ENCODE measurements at places on chromosomes 2 and 18. TPM values are rescaled to one million over a fixed set of nuclear protein-coding genes. Genes with fewer than 3 reads are reported as not detected.

The ALK gene
- under 0.01 TPM for total RNA-seq

The COPS8 gene
- 91.2 TPM for total RNA-seq

GRCh38 chr2:149187057-149187456, 143.3 kb upstream of the LYPD6 start:
- DNase-seq: no peak

DNA sequence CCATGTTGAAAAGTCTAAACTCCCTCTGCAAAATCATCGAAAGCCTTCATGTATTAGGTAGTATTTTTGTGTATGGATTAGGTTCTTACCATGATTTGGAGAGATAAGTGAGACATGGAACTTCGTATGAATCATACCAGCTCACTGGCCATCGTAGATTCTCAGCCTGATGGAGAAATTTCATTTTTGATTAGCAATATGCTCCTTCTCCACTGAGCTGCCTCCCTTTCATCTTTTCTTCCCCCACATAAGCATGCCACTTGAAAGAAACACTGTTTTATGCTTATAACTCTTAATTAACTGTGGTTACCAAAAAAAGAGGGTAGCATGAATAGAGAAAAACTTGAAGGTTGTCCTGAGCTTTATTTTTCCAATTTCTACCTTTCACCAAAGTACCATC, 111.9 kb downstream of the NCK2 start:
- DNase-seq: no peak

Measured in osteoblast (primary cell).